ENCODE measurements at places on chromosomes 7 and 10. TPM values are rescaled to one million over a fixed set of nuclear protein-coding genes. Genes with fewer than 3 reads are reported as not detected.

CNPY1 gene
- not detected for total RNA-seq

GATAD1 gene
- total RNA-seq: 38.6 TPM

AKR1C4 gene
- not detected for total RNA-seq

GRID2IP gene
- total RNA-seq: not detected

GPR15LG gene
- total RNA-seq: not detected

C7orf57 gene
- not detected for total RNA-seq

UCMA gene
- not detected for total RNA-seq

TRPV5 gene
- total RNA-seq: not detected

ZNF518A gene
- 11.6 TPM for total RNA-seq

PHKG1 gene
- total RNA-seq: 0.50 TPM

CPA2 gene
- not detected for total RNA-seq

ANKRD26 gene
- 12.5 TPM for total RNA-seq

STOX1 gene
- total RNA-seq: 13.6 TPM

UPK3BL2 gene
- 1.2 TPM for total RNA-seq

TMEM168 gene
- total RNA-seq: 18.1 TPM

IGF2BP3 gene
- total RNA-seq: not detected

ACBD7 gene
- total RNA-seq: 0.63 TPM

DNA sequence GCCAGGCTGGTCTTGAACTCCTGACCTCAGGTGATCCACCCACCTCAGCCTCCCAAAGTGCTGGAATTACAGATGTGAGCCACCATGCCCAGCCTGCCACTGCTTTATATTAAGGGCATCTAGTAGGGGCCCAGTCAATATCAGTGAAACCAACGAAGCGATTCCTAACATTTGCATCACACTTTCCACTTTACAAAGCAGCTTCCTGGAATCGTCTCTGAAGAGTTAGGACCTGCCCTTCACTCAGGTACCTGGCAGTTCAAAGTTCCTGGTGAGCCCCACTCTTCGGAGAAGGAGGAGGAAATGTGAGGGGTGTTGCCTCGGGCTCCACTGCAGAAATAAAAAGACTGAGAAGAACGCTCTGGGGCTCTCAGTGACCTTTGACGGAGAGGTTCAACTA, 31.1 kb upstream of the EZH2 start:
- H3K27me3 ChIP-seq: no peaks in the 10 kb centered on the region
- H3K4me3 ChIP-seq: no peak overlapping the region
- no peaks in the 10 kb centered on the region for H3K4me1 ChIP-seq
- no peak for DNase-seq
- no peaks in the 10 kb centered on the region for H3K36me3 ChIP-seq
- H3K27ac ChIP-seq: no peak overlapping the region

DNA sequence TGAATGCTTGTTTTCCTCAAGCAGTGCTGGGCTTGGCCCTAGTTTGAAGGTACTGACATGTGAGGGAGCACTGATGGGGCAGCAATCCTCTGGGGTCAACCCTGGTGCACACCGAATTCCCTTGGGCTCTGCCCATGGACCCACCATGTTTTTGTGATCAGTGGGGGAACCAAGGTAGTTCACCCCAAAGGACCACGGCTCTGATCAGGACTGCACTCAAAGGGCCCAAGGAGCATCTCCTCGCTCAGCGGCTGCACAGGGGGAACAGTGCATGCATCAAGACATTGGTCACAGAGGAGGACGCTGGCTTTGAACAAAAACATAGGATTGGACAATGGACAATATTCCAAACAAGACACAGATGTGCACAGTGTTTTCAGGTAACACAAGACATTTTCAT, 12.7 kb downstream of the CXCL12 start:
- no peaks in the 10 kb centered on the region for H3K4me1 ChIP-seq
- H3K27me3 ChIP-seq: peaks cover 5% of the 10 kb centered on the region
- H3K36me3 ChIP-seq: peaks cover 8% of the 10 kb centered on the region
- DNase-seq: no peak

DNA sequence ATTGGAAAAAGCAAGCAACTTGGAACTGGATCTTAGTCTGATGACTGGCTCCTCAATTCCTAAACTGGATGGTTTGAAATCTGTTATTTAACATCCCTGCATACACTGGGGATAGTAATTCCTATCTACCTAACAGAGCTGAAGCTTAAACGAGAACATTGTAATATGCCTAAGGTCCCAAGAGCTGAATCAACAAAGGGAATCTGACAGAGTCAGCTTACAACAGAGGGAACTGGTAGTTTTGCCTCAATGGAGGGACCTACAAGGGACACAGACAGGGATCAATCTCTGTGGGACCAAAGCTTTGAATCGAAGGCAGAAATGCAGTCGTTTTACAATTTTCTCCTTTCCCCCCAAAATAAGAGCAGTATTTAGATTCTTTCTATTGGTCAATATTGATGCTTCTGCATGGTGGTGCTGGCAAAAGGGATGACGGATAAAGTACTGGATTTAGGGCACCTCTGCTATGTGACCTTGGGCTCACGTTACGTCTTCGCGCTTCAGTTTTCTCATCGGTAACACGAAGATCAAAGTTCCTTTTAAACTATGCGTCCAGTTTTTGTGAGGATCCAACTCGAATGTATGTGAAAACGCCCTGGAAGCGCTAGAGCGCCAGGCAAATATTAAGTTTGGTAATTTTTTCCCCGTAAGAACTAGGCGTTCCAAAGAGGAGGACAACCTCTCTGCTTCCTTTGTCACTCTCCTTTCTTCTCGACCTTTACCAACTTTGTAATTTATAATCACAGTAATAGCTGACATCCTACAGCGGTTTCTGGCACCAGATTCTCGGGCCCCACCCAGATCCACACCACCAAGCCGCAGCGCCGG, 1.1 kb downstream of the ACTR1A start:
- no peak for DNase-seq
- no peaks in the 10 kb centered on the region for H3K36me3 ChIP-seq
- H3K27me3 ChIP-seq: no peaks in the 10 kb centered on the region
- peaks cover 34% of the 10 kb centered on the region for H3K4me1 ChIP-seq

DNA sequence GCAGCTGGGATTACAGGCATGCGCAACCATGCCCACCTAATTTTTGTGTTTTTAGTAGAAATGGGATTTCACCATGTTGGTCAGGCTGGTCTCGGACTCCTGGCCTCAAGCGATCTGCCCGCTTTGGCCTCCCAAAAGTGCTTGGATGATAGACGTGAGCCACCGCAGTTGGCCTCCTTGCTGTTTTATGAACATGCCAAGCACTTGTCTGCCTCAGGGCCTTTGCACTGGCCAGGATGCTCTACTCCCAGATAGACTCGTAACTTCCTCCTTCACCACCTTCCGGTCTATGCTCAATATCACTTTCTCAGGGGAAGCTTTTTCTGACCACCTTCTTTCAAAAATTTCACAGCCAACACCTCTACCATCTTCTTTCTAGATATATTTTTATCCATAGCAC, 6.3 kb downstream of the SLC26A5 start:
- H3K4me1 ChIP-seq: no peaks in the 10 kb centered on the region
- H3K36me3 ChIP-seq: no peaks in the 10 kb centered on the region
- H3K27me3 ChIP-seq: no peaks in the 10 kb centered on the region
- H3K27ac ChIP-seq: no peak overlapping the region
- DNase-seq: no peak

- H3K4me3 ChIP-seq: no peak overlapping the region
- no peaks in the 10 kb centered on the region for H3K27me3 ChIP-seq
- H3K27ac ChIP-seq: no peak overlapping the region
- H3K4me1 ChIP-seq: peaks cover 3% of the 10 kb centered on the region
- H3K36me3 ChIP-seq: no peaks in the 10 kb centered on the region
Measured at GRCh38 chr7:118580743-118581382, 356.4 kb downstream of the ANKRD7 start.

DNA sequence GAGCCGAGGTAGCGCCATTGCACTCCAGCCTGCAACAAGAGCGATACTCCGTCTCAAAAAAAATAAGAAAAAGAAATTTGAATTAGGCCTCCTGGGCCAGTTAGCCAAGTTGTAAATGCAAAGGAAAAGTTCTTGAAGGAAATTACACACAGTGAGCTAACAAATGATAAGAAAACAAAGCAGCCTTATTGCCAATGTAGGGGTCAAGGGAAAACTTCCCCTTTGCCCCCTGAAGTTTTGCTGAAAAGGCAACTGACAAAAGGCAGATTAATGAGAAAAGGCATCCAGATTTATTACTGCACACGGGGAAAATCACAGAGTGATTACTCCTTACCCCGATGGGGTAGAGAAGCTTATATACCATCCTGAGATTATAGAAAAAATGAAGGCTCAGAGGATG, 70.3 kb downstream of the PAPSS2 start:
- no peak overlapping the region for H3K4me3 ChIP-seq
- no peak for DNase-seq
- H3K27me3 ChIP-seq: no peaks in the 10 kb centered on the region
- no peak overlapping the region for H3K27ac ChIP-seq
- H3K4me1 ChIP-seq: peaks cover 3% of the 10 kb centered on the region

- DNase-seq: peak; percentile 39
- H3K4me1 ChIP-seq: no peaks in the 10 kb centered on the region
- H3K4me3 ChIP-seq: no peak overlapping the region
- no peaks in the 10 kb centered on the region for H3K36me3 ChIP-seq
Measured at GRCh38 chr7:33950047-33950714, 44.8 kb downstream of the BMPER start.

DNA sequence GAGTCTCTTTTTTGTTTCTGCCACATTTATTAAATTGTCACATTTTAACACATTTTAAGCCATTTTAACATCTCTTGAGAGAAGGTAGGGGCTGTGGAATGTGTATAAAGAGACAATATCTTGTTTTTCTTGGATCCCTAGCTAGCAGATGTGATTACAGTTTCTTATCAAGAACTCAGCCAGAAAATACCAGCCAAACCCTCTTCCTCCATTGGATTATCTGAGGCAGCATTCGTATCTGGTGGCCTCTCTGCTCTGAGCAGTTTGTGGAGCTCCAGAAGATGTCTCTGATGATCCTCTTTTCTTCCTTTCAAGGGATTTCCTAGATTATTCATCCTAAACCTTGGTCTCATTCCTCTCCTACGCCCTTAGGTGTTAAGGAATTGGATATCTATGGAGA, 35.3 kb upstream of the PFKFB3 start:
- peaks cover 93% of the 10 kb centered on the region for H3K4me1 ChIP-seq
- no peak for DNase-seq
- no peak overlapping the region for H3K4me3 ChIP-seq

- H3K27me3 ChIP-seq: no peaks in the 10 kb centered on the region
- no peaks in the 10 kb centered on the region for H3K4me1 ChIP-seq
- H3K27ac ChIP-seq: no peak overlapping the region
- H3K4me3 ChIP-seq: no peak overlapping the region
Measured at GRCh38 chr7:106915873-106916272, 50.8 kb downstream of the PIK3CG start.

- H3K36me3 ChIP-seq: no peaks in the 10 kb centered on the region
- H3K27me3 ChIP-seq: no peaks in the 10 kb centered on the region
- no peak overlapping the region for H3K4me3 ChIP-seq
- H3K4me1 ChIP-seq: peaks cover 52% of the 10 kb centered on the region
- H3K27ac ChIP-seq: no peak overlapping the region
Measured at GRCh38 chr7:69708857-69709256, 110.6 kb downstream of the AUTS2 start.

DNA sequence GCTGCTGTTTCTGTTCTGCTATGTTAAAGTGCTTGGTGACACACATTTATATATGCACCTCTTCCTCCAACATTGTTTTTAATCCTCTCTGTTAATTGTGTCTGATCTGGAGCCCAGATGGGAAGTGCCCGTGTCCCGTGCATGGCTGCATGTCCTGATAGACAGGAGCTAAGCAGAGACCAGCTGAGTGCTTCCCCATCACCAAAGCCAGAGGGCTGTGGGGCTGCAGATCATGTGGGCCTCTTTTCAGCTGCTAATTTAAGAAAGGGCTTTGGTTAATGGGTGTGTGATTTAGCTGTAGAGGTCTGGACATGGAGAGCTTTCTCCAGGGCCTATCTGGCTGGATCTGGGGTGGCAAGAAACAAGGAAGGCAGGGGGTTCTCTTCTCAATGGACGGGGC, 96.5 kb upstream of the NPS start:
- no peaks in the 10 kb centered on the region for H3K27me3 ChIP-seq
- no peak overlapping the region for H3K27ac ChIP-seq
- H3K36me3 ChIP-seq: peaks cover 24% of the 10 kb centered on the region
- H3K4me1 ChIP-seq: no peaks in the 10 kb centered on the region
- H3K4me3 ChIP-seq: no peak overlapping the region

GRCh38 chr7:158237672-158238335, 349.8 kb downstream of the PTPRN2 start:
- H3K4me3 ChIP-seq: no peak overlapping the region
- H3K27ac ChIP-seq: no peak overlapping the region
- DNase-seq: peak; percentile 74
- no peaks in the 10 kb centered on the region for H3K27me3 ChIP-seq
- no peaks in the 10 kb centered on the region for H3K36me3 ChIP-seq

- peaks cover 55% of the 10 kb centered on the region for H3K36me3 ChIP-seq
- H3K27ac ChIP-seq: no peak overlapping the region
- no peaks in the 10 kb centered on the region for H3K27me3 ChIP-seq
- no peaks in the 10 kb centered on the region for H3K4me1 ChIP-seq
- no peak overlapping the region for H3K4me3 ChIP-seq
Measured at GRCh38 chr7:149479568-149479967, 18.0 kb downstream of the ZNF746 start.

GRCh38 chr10:125201108-125201524, 40.8 kb upstream of the CTBP2 start:
- no peak for DNase-seq
- no peak overlapping the region for H3K4me3 ChIP-seq
- H3K36me3 ChIP-seq: no peaks in the 10 kb centered on the region
- no peak overlapping the region for H3K27ac ChIP-seq

GRCh38 chr7:22275661-22276060, 81.3 kb downstream of the RAPGEF5 start:
- no peak for DNase-seq
- H3K4me3 ChIP-seq: no peak overlapping the region
- H3K36me3 ChIP-seq: no peaks in the 10 kb centered on the region

DNA sequence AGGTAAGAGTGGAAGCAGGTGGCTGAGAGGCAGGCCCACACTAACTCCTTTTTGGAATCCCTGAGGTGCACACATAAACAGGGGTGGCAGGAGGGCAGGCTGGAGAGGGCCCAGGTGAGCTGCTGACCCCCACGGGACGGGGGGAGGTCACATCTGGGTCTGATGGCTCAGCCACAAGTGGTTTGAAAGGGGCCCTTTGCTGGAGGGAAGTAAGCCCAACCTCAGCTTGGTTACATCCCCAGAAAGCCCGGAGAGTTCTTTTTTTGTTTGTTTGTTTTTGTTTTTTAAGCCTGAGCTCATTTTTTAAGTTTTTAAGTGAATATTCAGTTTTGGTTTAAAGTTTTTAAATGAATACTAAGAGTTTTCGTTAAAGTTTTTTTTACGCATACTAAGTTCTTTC, 72.8 kb upstream of the CUX1 start:
- H3K27ac ChIP-seq: no peak overlapping the region
- no peaks in the 10 kb centered on the region for H3K27me3 ChIP-seq
- no peak overlapping the region for H3K4me3 ChIP-seq
- peaks cover 14% of the 10 kb centered on the region for H3K4me1 ChIP-seq
- H3K36me3 ChIP-seq: no peaks in the 10 kb centered on the region

All from esophagus muscularis mucosa (tissue), 4 donors.